Right ventricle myocardium inferior (tissue), 1 donor: ENCODE measurements at places on chromosomes 4 and X.

- DNase-seq, result no peak
These were observed 148.2 kb downstream of the COMMD8 start for GRCh38 chr4:47315346-47315745.

DNA sequence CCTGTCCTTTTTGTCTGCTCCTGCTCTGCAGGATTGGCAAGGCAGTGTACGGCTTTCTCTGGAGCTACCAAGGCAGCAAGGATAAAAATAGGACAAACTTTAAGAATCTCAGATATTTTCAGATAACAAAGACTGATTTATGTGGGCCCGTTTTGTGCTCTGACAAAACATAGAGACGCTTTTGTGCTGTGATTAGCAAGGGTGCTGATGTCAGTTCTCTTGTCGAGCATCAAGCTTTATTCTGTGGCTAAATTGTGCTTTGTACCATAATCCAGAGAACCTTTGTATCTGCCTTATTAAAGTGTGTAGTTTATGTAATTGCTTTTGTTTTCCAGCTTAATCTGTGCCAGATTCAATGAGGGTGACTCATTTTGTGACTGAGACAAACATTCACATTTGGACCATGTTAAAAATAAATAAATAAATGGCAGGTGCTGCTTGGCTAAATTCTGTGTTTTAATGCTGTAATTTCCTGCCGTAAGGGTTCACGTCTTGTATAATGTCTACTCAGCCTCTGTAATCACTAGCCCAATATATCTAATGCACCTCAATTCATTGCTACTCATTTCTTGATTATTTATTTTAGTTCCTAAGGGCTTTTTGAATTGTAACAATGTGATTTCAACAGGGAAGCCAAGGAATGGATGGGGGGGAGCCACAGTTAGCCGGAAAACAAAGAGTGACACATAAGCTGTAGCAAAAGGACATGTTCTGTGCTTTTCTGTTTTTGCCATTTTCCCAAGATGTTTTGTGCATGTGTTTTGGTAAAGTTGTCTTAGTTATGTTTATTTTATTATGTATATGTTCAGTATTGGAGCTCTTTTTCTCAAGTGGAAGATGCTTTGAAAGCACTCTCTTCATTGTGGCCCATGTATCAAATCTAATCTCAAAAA lies 75.1 kb downstream of the GAB1 start:
- DNase-seq, result no peak

- no peak for DNase-seq
These were observed 93.8 kb downstream of the TBL1X start for GRCh38 chrX:9558615-9559014.

GRCh38 chr4:147586032-147586431 lies 31.2 kb upstream of the TMEM184C start:
- no peak for DNase-seq
